Stimulated activated CD4-positive, alpha-beta T cell treated with anti-CD3 and anti-CD28 coated beads, Interleukin-1b, Interleukin-23, amount 100 ng/mL, for 1 hour (primary cell): ENCODE measurements at places on chromosomes 7 and 10.

DNA sequence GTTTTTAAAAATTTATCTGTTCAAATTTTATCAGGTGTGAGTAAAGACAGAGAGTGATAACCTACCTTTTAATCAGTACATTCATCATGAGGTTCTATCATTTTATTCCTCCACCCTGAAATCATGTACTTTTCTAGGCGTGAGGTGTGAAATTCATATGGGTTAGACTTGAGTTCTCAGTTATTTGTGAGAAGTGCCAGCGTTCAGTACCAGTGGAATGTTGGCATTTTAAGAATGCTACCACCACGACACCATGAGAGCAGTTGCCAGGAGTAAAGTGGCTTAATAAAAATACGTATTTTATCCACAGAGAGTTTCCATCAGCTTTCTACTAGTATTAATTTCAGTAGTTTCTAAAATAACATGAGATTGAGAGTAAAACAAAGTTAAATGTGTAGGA is 104.1 kb upstream of the FERD3L start:
- DNase-seq = no peak

GRCh38 chr7:47440320-47440719 is 141.6 kb downstream of the TNS3 start:
- DNase-seq = no peak

- no peak for DNase-seq
These were observed 626.3 kb upstream of the POT1 start for GRCh38 chr7:125555916-125556315.

DNA sequence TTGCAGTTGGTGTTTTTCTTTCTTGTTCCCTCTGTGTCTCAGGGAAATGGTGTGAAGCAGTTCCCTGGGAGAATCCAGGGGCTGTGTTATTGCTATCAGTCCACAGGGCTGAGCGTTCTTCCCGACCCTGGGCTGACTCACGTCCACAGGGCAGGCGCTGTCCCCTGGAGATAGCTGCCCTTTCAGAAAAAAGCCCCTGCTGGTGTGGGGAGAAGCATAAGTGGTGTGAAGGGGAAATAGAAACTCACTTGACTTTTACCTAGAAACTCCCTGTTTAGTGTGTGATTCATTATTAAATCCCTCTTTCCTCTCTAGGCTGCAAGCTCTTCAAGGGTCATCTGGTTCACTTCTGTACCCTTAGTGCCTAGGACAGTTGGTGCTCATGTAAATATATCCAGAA is 63.3 kb upstream of the SMNDC1 start:
- no peak for DNase-seq

DNA sequence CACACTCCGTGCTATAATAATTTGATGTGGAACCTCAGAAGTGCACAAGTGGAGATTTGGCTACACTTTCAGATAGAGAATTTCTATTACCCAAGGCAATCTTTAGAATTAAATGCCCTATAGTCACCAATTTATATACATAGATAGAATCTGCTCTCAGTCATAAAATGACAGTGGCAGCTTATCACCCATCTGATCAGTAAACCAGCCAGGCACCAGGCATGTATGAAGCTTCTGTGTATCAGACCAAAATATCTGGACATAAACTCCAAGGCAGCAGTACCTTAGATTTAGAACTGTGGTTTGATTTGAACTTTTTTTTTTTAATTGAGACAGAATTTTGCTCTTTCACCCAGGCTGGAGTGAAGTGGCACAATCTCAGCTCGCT is 180.9 kb downstream of the IPMK start:
- DNase-seq = no peak

GRCh38 chr7:39847227-39847626 is 102.8 kb upstream of the CDK13 start:
- DNase-seq = no peak
